ENCODE measurements at places on chromosomes 2 and 18. TPM values are rescaled to one million over a fixed set of nuclear protein-coding genes. Genes with fewer than 3 reads are reported as not detected.

DNA sequence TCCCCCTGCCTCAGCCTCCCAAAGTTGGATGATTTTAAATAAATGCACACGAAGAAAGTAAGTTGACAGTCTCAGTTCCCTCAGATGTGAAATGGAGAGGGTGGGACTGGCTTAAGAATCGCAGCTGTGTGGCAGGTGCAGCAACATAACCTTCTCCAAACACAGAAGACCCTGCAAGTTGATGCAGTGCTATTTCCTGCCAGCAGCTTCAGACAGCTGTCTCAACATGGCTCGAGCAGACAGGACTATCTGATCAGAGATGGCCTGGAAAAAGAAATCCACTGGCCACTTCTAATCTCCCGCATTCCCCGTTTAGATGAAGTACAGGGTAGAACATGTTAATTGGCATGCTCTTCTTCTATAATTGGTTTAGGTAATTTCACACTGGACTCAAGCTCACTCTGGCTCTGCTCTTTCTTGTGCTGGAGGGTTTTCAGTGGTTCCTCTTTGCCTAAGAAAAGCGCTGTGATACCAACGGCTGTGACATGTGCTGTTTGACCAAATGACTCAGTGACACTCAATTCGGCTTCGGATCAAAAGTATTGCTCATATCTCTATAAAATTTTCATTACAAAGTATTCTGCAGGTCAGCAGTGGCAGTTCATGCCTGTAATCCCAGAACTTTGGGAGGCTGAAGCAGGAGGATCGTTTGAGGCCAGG, 40.2 kb downstream of the MYOM1 start:
- DNase-seq, result no peak

GRCh38 chr2:202221873-202222272, 16.5 kb downstream of the SUMO1 start:
- no peak for DNase-seq

The FN1 gene
- total RNA-seq, result 246 TPM

- no peak for DNase-seq
Observed at GRCh38 chr2:189639007-189639609, 22.2 kb upstream of the ASNSD1 start.

GRCh38 chr2:205654878-205655605, 27.3 kb upstream of the NRP2 start:
- DNase-seq, result no peak

GRCh38 chr2:9462886-9463697, 11.3 kb upstream of the IAH1 start:
- no peak for DNase-seq

The SLC5A7 gene
- total RNA-seq, result not detected

GRCh38 chr2:224309176-224309575, 92.7 kb downstream of the FAM124B start:
- peak; percentile 23 for DNase-seq

- DNase-seq, result no peak
Observed at GRCh38 chr2:24919506-24920097, 435 bp downstream of the ADCY3 start.

DNA sequence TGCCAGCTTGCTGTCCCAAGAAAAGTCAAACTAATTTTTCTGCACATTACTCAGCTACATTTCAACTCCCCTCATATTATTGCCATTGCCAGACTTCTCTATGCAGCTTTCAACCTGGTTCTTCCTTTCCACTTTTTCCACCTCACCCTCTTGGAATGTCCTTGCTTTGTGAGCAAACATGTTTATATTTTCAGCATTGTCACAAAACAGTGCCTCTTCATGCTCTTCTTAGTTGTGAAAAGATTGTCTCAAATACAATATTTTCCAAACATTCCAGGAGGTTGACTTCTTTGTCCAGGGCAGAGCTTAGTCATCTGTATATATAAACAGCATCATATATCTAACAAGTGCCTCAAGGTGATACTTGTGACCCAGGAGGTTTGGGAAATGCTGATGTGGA, 803.3 kb upstream of the CELF4 start:
- no peak for DNase-seq

GRCh38 chr18:28494151-28494550, 317.2 kb upstream of the CDH2 start:
- DNase-seq, result no peak

GRCh38 chr2:112723995-112724394, 3.2 kb downstream of the NT5DC4 start:
- DNase-seq, result no peak

DNA sequence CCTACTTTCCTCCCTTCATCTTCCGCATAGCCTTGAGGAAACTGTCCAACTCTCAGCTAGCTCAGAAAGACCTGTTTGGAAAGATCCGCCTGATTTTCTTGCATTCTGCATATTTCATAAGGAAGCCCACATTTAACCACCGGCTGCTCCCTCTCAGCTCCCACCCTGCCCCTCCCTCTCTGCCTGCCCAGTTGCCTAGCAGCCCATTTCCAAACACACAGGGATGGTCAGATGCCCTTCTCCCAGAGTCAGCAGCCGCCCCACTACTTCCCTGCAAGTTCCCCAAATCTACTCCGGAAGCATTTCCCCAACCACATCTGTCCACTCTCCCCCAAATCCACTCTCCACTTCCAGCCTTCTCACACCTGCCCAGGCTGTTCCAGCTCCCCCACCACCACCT, 96.0 kb downstream of the TNS1 start:
- no peak for DNase-seq

DNA sequence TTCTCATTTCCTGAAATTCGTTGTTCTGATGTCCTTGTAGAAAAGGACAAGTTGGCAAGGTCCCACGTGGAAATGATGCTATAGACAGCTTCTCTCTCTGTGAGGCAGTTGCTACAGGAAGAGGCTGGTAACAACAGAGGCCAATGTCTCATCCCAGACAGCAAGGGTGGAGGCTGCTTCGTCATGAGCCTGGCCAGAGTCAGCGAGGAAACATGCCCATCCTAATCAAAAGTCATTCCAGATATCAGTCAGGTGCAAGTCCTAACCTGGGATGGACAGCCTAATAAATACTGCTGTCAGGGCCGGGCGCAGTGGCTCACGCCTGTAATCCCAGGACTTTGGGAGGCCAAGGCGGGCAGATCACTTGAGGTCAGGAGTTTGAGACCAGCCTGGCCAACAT, 6.4 kb upstream of the SMAD7 start:
- DNase-seq, result no peak

- no peak for DNase-seq
Observed at GRCh38 chr2:224025874-224026273, 13.2 kb downstream of the SERPINE2 start.

The BOLL gene
- not detected for total RNA-seq

DNA sequence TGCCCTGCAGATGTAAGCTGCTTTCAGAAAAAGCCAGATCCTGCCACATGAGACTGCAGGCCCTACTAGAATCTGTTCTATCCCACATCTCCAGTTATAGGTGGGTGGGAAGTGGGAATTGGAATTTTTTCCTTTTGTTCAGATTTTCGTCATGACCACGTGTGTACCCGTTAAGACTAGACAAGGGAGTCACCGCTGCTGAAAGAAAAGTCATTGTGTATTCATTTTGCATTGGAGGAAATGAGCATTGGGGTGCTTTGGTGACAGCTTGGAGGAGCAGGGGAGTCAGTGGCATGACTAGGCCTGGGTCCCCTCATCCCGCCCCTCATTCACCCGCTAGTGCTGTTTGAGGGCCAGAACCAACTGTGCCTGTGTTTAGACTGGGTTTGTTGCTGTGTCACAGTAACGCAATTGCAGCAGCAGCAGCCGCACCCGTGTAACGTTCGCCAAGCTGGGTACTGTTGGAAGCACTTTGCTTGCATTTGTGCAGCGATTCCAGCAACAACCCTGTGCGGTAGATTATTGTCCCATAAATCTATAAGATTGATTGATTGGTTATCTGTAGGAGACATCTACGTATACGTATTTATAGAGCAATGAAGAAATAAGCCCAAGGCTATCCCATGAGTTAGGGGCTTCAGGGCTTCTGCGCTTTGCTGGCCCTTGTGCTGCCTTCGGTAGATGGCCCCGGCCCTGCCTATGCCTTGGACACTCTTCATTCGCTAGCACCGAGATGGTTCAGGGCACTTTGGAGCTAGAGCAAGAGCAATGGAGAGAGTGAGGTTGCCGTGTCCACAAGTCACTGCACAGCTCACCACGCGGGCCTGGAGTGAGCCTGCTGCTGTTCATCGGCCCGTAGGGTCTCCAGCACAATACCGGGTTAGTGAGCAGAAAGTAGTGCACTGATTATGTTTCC, 194.9 kb downstream of the AGAP1 start:
- no peak for DNase-seq

The RBKS gene
- 3.6 TPM for total RNA-seq

GRCh38 chr2:44642123-44642857, 280.5 kb downstream of the CAMKMT start:
- DNase-seq, result no peak

The GEN1 gene
- 8.7 TPM for total RNA-seq

DNA sequence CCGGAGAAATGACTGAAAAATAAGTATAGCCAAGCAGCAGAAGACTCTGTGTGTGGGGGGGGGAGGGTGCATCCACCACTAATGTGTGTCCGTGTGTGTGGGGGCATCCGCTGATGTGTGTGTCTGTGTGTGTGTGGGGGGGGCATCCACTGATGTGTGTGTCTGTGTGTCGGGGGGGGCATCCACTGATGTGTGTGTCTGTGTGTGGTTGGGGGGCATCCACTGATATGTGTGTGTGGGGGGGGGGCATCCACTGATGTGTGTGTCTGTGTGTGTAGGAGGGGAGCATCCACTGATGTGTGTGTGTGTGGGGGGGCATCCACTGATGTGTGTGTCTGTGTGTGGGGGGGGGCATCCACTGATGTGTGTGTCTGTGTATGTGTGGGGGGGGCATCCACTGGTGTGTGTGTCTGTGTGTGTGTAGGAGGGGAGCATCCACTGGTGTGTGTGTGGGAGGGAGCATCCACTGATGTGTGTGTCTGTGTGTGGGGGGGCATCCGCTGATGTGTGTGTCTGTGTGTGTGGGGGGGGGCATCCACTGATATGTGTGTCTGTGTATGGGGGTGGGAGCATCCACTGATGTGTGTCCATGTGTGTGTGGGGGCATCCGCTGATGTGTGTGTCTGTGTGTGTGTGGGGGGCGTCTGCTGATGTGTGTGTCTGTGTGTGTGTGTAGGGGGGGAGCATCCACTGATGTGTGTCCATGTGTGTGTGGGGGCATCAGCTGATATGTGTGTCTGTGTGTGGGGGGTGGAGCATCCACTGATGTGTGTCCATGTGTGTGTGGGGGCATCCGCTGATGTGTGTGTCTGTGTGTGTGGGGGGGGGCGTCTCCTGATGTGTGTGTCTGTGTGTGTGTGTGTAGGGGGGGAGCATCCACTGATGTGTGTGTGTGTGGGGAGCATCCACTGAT, 125.0 kb downstream of the NFATC1 start:
- DNase-seq, result no peak

Data from H4 (cell line).